ENCODE measurements at places on chromosomes 6 and 20. TPM values are rescaled to one million over a fixed set of nuclear protein-coding genes. Genes with fewer than 3 reads are reported as not detected.

RAET1L gene
- not detected for total RNA-seq

GNMT gene
- total RNA-seq = 2.1 TPM

DNA sequence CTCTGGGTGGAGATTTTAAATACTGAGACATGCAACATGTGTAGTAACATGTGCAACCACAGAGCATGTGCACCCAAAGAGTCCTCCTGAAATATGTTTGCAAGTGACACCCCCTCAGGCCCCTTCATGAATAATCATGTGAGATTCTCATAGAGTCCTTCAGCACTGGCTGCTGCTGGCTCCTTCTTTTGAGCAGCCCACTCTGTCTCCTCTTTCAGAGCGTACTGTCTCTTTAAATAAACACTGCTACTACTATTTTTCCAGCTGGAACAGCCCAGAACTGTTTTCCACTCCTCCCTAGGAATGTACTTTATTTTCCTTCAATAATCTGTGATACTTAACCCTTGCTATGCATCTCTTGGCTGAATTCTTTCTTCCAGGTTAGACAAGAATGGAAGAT lies 42.0 kb downstream of the HLA-DRB5 start:
- DNase-seq = no peak

GRCh38 chr20:59996108-59996507 lies 37.9 kb downstream of the CDH26 start:
- DNase-seq = no peak

- DNase-seq = no peak
These were observed 25.7 kb upstream of the AAR2 start for GRCh38 chr20:36210436-36211021.

Data from naive thymus-derived CD8-positive, alpha-beta T cell (primary cell).